ENCODE measurements at places on chromosomes 1 and 21.

DNA sequence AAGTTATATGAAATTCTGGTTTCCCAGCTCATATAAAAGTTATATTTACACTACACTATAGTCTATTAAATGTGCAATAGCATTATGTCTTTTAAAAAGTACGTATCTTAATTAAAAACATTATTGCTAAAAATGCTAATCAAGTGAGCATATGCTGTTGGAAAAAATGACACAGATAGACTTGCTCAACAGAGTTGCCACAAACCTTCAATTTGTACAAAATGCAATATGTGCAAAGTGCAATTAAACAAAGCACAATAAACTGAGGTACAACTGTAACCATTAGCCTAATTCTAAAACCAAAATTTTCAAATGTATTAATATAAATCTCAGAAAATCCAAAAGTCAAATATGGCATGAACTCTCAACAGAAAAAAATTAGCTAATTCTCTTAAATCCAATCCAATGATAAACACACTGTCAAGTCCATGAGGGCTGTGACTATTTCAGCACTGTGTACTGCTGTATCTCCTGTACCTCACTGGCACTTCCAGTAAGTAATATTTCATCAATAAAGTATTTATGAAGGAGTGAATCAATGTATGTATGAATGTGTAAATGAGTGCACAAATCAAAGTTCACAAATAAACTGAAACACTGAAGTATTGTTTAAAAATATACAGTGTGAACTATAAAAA lies 116.3 kb downstream of the AKT3 start:
- DNase-seq, result no peak

DNA sequence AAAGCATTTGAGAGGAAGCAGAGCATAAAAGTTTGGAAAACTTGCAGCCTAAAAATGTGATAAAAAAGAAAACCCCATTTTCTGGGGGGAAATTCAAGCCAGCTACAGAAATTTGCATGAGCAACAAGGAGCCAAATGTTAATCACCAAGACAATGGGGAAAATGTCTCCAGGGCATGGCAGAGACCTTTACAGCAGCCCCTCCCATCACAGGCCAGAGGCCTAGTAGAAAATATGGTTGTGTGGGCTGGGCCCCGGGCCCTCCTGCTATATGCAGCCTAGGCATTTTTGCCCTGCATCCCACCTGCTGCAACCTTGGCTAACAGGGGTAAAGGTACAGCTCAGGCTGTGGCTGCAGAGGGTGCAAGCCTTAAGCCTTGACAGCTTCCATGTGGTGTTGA lies 299.6 kb upstream of the NCAM2 start:
- DNase-seq, result no peak

GRCh38 chr1:66777831-66778230 lies 23.2 kb downstream of the INSL5 start:
- no peak for DNase-seq

GRCh38 chr1:24996983-24997893 lies 67.2 kb upstream of the RUNX3 start:
- no peak for DNase-seq

DNA sequence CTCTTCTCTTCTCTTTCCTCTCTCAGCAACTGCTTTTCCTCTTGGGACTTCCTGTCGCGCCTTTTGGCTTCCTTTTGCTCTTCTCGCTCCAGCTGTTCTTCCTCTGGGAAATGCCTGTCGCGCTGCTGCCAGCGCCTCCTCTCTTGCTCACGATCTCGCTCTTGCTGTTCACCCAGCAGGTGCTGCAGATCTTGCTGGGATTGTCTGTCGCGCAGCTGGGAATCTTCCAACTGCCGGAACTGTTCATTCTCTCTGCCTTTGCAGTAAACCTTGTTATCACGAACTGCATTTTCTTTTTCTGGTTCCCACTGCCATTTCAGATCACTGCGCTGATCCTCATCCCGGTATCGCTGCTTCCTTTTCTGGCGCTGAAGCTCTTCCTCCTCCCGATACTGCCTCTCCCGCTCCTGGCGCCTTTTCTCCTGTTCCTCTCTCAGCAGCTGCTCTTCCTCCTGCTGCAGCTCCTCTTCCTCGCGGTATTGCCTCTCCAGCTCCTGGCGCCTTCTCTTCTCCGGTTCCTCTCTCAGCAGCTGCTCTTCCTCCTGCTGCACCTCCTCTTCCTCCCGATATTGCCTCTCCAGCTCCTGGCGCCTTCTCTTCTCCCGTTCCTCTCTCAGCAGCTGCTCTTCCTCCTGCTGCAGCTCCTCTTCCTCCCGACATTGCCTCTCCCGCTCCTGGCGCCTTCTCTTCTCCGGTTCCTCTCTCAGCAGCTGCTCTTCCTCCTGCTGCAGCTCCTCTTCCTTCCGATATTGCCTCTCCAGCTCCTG lies 5.8 kb downstream of the TCHH start:
- DNase-seq, result no peak

GRCh38 chr21:20108016-20108415 lies 890.2 kb upstream of the NCAM2 start:
- no peak for DNase-seq

GRCh38 chr1:163038928-163039706 lies 30.0 kb upstream of the RGS4 start:
- DNase-seq, result no peak

DNA sequence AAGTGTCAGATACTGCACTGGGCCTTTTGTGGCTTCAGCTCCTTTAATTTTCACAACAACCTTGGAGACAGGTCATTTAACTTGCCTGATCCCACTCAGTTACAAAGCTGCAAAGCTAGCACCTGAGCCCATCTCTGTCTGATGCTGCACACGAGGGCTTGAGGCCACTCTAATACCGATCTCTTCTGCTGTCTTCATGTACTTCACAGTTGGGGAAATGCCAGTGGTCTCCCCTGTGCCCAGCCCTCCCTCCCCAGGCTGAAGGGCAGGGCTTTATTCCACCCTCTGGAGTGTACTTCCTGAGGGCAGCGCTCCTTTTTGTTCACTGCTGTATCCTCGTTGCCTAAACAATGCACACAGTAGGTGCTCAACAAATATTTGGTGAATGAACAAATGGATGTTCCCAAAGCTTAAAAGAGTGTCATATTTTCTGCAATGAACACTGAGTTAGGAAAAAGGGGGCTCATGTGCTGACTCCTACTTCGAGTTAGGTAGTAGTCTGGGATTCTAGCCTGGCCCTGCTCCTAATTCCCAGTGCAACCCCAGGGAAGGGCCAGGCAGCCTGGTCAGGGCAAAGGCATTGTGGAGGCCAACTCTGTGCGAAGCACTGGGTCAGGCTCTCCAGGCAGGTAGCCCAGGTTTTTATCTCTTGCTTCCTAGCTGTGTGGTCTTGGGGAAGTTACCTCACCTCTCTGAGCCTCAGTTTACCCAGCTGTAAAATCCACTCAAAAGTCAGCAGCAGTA lies 1.1 kb downstream of the TMCO4 start:
- no peak for DNase-seq

DNA sequence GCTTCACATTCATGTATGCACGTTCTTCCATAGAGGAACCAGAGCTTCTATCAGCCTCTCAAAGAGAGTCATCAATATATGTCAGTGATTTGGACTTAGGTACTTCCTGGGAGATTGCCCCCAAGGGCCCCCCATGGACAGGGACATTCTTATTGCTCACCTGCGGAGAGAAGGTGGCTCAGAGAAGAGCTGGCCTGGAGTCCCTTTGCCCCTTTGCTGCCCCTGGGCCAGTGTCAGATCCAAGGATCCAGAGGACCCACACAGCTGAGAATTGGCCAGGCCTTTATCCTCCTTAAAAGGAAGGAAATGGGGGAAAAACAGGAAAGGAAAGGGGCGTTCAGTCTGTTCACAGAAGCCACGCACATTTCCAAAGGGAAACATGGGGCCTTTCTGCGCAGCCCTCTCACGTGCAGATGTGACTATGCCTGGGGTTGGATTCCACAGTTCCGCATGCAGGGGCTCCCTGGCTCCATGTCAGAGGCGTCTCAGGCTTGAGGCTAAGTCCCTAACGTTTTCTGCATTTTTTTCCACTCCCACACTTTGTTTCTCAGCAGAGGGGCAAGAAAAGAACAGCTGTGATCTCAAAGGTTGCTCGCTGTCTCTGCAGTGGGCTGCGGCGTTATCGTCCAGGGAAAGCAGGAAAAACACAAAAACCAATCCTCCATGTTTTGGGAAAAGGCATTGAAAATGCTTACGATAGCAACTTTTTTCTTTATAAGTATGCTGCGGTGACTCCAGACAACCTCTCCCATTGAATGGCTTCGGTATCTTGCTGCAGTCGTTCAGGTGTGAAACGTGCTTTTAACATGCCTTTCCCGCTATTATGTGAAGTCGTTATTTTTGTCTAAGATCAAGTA lies 5.9 kb downstream of the C1orf226 start:
- no peak for DNase-seq

GRCh38 chr1:33446590-33446989 lies 15.7 kb upstream of the PHC2 start:
- DNase-seq, result no peak

- DNase-seq, result no peak
These were observed 49.0 kb upstream of the LRP8 start for GRCh38 chr1:53376742-53377437.

GRCh38 chr1:100778748-100779147 lies 59.2 kb downstream of the VCAM1 start:
- no peak for DNase-seq

- no peak for DNase-seq
These were observed 106.9 kb downstream of the ZNF281 start for GRCh38 chr1:200302921-200303290.

DNA sequence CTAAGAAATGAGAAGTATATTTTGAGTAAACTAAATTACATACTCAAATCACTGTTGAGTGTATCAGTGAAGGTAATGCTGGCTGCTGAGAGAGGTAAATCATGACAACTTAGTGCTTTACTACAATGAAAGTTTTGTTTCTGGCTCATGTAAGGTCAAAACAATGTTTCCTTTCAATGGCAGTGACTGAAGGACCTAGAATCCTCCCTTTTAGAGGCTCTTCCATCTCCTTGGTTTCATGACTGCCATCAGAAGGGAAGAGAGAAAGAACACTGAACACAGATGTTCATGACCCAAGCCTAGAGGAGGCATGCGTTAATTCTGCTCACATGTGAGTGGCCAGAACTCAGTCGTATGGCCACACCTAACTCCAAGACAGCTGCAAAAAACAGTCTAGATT lies 130.6 kb downstream of the AKT3 start:
- no peak for DNase-seq

GRCh38 chr1:81470275-81470674 lies 330.5 kb upstream of the ADGRL2 start:
- DNase-seq, result no peak

DNA sequence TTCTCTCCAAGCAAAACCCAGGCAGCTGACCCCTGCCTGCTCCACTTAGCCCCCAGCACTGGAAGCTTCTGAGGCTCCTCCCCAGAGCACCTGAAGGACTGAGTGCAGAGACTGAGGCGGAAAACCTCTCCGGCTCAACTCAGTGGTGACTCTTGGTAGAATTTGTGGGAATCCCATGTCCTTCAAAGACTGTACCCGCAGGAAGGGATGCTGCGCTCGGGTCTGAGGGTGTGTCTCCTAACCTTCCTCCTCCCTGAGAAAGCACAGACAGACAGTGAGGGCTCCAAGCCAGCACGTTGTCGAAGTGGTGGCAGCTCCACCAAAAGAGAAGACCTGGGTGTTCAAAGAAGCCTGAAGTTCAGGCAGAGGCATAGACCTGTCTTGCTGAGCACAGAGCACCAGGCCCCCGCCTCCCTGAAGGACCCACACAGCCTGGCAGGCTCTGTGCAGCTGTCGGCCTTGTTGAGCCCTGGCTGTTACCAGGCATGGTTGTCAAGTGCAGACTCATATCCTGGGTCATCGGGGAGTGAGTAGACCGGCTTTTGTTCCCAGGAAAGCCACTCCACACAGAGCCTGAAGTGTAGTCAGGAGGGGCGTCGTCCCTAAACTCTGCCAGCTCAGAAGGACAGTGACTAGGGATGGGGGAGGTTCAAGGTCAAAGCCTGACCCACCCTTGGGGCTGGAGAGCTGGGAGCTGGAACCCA lies 36.7 kb downstream of the CSMD2 start:
- DNase-seq, result no peak

GRCh38 chr1:212737559-212737958 lies 37.9 kb upstream of the BATF3 start:
- DNase-seq, result no peak

DNA sequence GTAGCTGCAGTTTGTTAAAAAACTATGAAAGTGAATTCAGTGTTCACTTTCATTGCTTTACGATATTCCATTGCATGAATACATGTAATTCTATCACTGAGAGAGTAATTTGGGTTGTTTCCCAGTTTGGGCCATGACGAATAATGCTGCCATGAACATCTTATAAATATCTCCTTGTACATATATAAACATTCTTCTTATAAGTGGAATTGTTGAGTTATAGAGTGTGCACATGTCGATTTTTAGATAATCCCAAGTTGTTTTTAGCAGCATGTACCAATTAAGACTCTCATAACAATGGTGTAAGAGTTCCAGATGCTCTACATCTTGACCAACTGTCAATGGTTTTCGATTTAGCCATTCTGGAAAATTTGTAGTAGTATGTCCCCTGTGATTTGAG lies 40.9 kb downstream of the ALG6 start:
- no peak for DNase-seq

GRCh38 chr1:25572107-25572506 lies 28.7 kb downstream of the LDLRAP1 start:
- no peak for DNase-seq

DNA sequence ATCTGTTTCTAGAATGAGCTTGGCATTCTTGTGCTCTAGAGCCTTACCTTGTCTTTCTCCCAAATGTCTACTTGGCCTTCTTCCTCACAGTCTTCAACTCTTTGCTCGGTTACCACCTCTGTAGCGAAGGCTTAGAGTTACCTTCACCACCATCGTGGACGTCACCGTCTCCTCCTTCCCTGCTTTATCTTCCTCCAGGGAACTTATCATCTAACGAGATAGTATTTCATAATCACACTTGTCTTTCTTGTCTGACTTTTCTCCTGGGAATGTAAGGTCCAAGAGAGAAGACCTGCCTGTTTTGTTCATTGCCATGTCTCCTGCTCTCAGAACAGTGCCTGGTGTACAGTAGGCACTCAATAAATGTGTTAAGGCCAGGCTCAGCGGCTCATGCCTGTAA lies 115.6 kb downstream of the GREM2 start:
- DNase-seq, result no peak

- no peak for DNase-seq
These were observed 507.6 kb downstream of the NPHP4 start for GRCh38 chr1:5484451-5485165.

DNA sequence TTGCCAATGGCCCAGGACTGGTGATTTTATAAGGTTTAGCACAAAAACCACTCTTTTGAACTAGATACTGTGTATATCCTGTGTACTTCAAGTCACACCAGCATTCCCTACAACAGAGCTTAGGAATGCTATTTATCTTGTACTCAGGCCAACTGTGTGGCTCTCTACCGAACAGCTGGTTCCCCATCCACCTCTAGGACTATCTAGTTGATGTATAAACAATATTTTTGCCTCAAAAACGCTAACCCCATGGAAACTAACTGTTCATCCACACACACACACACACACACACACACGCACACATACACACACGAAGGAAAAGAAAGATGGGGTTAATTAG lies 28.7 kb upstream of the SLC45A3 start:
- DNase-seq, result no peak

- DNase-seq, result no peak
These were observed 11.6 kb downstream of the HHAT start for GRCh38 chr1:210340311-210340710.
